Esophagus mucosa (tissue), 1 donor: ENCODE measurements at places on chromosomes 3 and 15. TPM values are rescaled to one million over a fixed set of nuclear protein-coding genes. Genes with fewer than 3 reads are reported as not detected.

C3orf85 gene
- total RNA-seq, result not detected

SOX14 gene
- total RNA-seq, result not detected

CGNL1 gene
- total RNA-seq, result 9.0 TPM

CLCN2 gene
- 3.4 TPM for total RNA-seq

ACY1 gene
- 27.4 TPM for total RNA-seq

FILIP1L gene
- 2.3 TPM for total RNA-seq

BOC gene
- 19.8 TPM for total RNA-seq

CACNA2D3 gene
- total RNA-seq, result 7.0 TPM

ZBTB47 gene
- 3.7 TPM for total RNA-seq

BCL6 gene
- 40.1 TPM for total RNA-seq

CYP8B1 gene
- not detected for total RNA-seq

CHRNA3 gene
- total RNA-seq, result 0.20 TPM

SPATA12 gene
- total RNA-seq, result not detected

KLHL6 gene
- 0.76 TPM for total RNA-seq
